ENCODE measurements at places on chromosomes 16 and 17.

- DNase-seq: no peak
Observed at GRCh38 chr16:76292218-76292617, 15.0 kb downstream of the CNTNAP4 start.

- DNase-seq: no peak
Observed at GRCh38 chr17:6422654-6423241, 12.2 kb downstream of the AIPL1 start.

GRCh38 chr16:79653373-79653891 lies 52.9 kb upstream of the MAF start:
- no peak for DNase-seq

DNA sequence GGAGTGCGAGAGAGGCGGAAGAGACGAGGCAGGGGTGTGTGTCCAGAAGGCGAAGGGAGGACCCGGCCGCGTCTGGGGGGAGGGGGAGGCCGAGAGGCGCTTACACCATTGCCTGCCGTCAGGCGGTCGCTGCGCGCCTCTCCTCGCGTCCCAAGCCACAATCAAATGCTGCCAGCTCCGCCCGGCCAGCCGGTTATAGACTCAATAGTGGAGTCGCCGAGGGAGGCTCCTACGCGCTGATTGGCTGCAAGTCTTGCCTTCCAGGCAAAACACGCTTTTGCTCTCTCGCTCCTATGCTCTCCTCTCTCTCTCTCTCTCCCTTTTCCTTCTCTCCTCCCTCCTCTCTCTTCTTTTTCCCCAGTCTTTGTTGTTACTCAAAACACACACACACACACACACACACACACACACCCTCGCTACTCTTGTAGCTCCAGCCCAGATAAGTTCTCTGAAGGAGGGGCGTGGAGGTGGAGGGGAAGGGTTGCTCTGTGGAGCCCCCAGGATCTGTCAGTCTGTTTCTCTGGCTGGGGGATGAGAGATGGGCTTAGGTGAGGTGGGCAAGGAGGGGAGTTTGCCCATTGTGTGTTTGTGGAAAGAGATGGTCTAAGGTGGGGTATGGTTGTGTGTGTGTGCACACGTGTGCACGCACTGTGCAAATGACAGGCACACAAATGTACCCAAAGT lies at the start of gene DLX3:
DLX3 (minus strand) TSS at position 170 of the 684 bp plus-strand sequence. CDS start 226 bp downstream, outside the sequence.
- DNase-seq: peak; percentile 40

DNA sequence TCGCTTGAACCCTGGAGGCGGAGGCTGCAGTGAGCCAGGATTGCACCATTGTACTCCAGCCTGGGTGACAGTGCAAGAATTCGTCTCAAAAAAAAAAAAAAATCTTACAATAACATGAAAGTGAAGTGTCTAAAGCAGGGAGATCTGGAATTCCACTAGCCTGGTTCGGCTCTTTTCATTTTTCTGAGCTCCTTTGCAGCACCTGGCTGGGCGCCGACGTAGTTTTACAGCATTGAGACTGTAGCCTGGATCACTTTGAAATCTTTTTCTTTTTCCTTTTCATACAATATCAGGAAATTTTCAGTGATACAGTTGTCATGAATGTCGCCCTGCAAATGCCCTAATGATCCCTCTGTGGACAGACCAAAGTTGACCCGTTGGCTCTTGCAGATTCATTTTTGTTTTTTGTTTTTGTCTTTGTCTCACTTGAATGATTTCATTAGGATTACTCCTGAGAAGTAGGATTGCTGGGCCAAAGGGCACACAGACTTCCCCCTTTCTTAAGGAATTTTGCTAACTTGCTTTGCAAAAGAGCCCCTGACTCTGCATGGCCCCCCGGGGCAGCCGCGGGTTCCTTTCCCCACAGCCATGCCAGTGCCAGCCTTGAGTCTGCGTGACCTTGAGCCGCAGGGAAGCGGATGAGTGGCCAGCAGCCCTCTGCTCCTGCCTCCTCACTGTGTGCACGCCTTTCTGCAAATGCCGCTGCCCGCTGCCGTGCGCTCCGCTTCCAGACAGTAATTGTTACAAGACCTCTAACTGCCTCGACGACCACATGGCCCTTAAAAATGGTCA lies 28.0 kb downstream of the CRISPLD2 start:
- DNase-seq: no peak

DNA sequence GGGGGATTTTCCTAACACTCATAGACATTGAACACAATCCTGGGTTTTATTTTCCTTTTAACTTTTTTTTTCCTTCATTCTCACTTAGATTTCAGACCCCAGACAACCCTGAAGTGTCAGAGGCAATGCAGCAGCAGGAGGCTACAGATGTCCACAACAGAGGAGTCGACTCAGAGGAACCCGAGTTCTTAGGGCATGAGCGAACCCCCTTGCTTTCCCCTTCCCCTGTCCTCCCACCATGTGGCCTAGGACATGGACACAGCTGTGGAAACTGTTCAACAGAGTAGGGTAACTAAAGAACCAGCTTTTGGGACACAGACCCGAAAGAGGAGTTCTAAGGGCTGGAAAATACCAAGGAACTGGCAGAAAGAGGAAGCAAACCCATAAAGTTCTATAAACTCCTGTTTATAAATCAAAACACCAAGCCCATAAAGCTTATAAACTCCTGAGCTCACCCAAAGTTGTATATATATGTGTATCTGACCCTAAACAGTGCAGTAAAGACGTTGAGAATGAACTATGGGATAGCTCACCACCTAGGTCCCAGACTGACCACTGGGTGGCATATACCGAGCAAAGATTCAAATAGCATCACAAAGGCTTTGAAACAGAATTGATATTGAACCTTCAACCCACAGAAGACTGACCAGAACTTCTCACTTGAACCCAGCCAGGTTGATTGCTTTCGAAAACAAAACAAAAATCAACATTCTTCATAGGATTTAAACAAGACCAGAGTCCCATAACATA lies 33.9 kb downstream of the CMTM4 start:
- DNase-seq: no peak

DNA sequence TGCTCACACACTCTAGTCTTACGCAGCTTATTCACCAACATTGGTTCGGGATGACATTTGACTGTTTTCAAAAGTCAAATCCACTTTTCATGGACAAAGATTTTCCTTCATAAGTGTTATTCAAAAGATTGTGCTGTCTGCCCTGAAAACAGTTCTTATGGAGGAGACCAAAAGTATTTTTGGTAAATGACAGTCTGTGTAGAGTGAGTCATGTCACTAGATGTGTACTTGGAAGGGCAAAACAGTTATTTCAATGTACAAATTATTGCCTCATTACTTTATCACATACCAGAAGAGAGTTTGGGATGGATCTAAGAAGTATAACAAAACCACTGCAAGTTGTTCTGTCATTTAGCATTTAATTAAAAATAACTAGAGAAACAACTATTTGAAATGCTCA lies 265.6 kb downstream of the CDH13 start:
- no peak for DNase-seq

DNA sequence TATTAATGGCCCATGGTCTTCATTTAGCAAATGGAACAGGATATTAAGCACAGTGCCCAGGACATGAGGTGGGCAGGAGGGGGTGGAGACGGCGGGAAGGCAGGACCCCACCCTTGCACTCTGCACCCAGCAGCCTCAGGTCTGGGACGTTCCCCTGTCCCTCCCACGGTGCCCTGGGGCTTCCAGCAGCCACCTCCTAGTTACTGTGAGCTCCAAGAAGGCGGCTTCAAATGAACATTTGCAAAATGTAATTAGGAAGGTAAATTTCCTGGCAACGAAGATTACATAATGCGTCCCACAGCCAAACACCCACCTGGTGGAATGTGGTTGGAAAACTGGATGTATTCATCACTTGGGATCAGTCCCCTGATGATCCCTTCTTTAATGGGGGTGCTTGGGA lies 59.4 kb downstream of the ENGASE start:
- DNase-seq: no peak

DNA sequence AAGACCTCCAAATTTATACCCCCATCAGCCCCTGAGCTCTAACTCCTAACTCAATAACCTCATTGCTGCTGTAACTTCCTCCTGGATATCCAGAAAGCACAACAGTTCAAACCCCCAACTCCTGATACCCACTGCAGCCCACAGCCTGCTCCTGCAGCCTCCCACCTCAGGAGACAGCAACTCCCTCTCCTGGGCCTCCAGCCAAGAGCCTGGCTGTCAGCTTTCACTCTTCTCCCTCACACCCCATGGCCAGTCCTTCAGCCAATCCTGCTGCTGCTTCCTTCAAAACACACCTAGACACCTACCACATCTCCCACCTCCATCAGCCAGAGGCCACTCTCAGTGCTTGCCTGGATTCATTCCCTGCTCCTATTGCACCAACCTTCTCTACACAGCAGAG lies 5.4 kb downstream of the GINS2 start:
- DNase-seq: no peak

GRCh38 chr17:19337712-19338023 lies 24.9 kb downstream of the B9D1 start:
- DNase-seq: no peak

- DNase-seq: no peak
Observed at GRCh38 chr16:68535331-68535730, 3.8 kb upstream of the ZFP90 start.

DNA sequence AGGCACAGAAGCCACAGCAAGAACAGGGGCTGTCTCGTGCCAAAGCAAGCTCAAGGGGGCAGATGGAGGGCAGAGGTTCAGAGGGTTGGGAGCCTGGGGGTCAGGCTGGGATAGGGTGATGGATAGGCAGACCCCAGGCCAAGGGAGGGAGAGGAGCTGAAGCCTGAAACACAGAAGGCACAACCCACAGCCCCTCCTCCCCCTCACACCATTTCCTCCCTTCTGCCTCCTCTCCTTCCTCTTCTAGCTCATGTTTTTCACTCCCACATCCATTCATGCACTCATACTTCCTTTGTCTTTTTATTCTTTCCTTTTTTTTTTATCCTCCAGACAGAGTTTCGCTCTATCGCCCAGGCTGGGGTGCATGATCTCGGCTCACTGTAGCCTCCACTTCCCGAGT lies 61.1 kb downstream of the SOCS1 start:
- DNase-seq: no peak

- DNase-seq: no peak
Observed at GRCh38 chr17:16506188-16506587, 14.2 kb upstream of the LRRC75A start.

- peak; percentile 18 for DNase-seq
Observed at GRCh38 chr16:80852261-80852872, 48.0 kb upstream of the CDYL2 start.

DNA sequence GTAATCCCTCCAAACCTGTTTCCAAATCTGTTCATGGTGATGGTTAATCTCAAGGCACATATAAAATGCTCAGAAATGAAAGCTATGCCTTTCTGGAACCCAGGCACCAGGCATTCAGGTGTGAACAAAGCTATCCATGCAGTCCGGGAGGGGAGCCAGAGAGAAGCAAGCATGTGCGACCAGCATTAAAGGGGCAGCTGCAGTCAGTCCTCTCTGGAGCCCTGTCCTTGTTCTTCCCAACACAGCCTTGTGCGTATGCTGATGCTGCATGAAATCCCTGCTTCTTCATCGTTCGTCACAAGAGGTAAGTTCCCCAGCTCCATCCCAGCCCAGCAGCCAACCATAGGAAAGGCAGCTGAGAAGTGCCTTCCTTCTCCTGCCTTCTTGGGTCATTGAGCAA lies 148.7 kb downstream of the GRIN2A start:
- no peak for DNase-seq

- no peak for DNase-seq
Observed at GRCh38 chr17:40993839-40994238, at the start of gene KRTAP3-3. Gene KRTAP3-3, minus strand, starts transcription at chr17:40994164. Its CDS starts 67 bp downstream, at chr17:40994097.

DNA sequence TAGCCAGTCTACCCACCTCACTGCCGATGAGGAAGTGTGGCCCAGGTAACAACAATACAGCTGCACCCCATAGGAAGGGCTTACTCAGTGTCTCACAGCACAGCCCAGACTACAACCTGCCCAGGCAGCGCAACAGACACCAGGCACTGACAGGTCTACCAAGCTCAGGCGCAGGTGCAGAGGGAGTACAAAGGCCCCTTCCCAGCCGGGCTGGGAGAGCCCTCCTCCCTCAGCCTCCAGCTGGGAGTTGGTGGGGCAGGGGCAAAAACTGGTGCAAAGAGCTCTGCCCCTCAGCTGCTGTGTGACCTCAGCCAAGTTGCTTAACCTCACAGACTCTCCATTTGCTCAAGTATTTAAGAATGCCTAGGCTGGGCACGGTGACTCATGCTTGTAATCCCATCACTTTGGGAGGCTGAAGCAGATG lies 112.6 kb upstream of the LHX1 start:
- DNase-seq: no peak

DNA sequence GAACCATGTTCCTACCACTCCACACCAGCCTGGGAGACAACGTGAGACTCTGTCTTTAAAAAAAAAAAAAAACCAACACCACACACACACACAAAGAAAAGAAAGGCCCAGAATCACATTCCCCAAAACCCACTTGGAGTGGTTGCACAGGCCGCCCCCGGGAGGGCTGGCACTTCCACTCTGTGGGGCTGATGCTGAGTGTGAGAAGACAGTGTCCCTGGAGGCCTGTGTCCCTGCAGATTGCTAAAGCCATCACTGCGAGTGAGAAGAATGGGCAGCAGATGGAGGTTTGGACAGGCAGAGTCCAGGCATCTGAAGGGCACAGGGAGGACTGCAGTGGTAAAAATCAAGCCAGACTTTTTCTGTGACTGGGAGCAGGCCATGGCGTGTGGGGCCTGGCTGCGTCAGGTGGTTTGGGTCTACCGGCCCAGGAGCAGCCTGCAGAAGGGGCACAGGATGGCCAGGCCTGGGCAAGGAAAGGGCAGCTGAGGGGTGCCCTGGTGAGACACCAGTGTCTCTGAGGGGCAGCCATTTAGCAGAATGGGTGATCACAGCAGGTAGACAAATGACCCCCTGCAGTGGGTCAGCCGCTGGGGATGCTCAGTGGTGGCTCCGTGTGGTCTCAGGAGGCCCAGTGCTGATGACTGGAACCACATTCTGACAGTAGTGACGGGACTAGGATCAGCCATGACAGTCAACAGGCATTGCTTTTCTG lies 13.1 kb downstream of the CTRB2 start:
- DNase-seq: no peak

GRCh38 chr16:29705030-29705429 lies 26.1 kb downstream of the QPRT start:
- DNase-seq: no peak

GRCh38 chr16:81327011-81327410 lies 12.2 kb downstream of the GAN start:
- DNase-seq: no peak

DNA sequence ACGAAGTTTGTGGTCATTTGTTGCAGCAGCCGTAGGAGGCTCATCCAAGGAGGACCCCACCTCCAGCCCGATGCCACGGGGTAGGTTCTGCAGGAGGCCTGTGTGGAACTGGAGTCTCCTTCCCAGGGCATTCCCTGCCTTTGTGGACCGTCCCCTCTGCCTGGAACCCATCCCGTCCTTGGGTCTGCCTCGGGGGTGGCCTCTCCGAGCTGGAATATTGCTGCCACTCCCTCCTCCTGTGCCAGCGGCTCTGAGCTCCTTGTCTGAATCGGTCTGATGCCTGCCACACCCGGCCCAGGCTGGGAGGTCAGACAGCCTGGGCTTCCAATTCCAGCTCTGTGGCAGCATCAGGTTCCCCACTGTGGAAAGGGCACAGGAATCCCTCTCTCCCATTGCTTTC lies 18.8 kb downstream of the DOC2B start:
- DNase-seq: no peak
